ENCODE measurements at places on chromosomes 3 and 15. TPM values are rescaled to one million over a fixed set of nuclear protein-coding genes. Genes with fewer than 3 reads are reported as not detected.

MYO5C gene
- total RNA-seq: 95.8 TPM

PLSCR5 gene
- not detected for total RNA-seq

DPPA2 gene
- not detected for total RNA-seq

GOLIM4 gene
- total RNA-seq: 87.2 TPM

SLC22A14 gene
- not detected for total RNA-seq

WDR93 gene
- total RNA-seq: not detected

GPR15 gene
- total RNA-seq: 0.60 TPM

ZNF385D gene
- total RNA-seq: 0.64 TPM

NR1I2 gene
- total RNA-seq: 220 TPM

CEP152 gene
- 9.7 TPM for total RNA-seq

GNAT1 gene
- total RNA-seq: not detected

EXD1 gene
- total RNA-seq: not detected

AVEN gene
- 7.6 TPM for total RNA-seq

NANOGP8 gene
- not detected for total RNA-seq

HDC gene
- total RNA-seq: not detected

MCF2L2 gene
- total RNA-seq: 3.7 TPM

ZPLD1 gene
- total RNA-seq: not detected

C2CD4B gene
- not detected for total RNA-seq

All from transverse colon (tissue), 4 donors.